Naive thymus-derived CD8-positive, alpha-beta T cell (primary cell): ENCODE measurements at places on chromosomes 11 and 22.

DNA sequence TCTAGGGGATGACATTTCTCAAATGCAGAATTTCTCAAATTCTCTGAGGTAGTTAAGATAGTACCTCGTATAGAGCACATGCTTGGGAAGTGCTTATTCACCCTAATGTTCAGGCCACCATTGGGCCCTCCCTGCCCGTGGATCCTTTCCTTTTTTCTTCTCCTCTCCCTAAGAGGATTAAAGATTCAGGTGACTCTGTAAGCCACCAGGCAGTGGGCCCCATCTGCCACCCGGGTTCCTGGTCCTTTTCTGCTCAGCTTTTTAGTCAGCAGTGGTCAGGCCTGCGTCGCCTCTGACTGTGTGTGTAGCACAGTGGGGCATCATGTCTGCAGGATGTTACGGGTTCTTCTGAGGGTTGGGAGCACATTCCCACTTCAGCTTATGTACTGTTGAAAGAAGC, 7.2 kb downstream of the CEP164 start:
- no peak for DNase-seq

GRCh38 chr11:64449381-64450167, 90.6 kb downstream of the RPS6KA4 start:
- DNase-seq, result peak; percentile 52

- DNase-seq, result no peak
These were observed 18.9 kb upstream of the VWA5A start for GRCh38 chr11:124096364-124096763.

DNA sequence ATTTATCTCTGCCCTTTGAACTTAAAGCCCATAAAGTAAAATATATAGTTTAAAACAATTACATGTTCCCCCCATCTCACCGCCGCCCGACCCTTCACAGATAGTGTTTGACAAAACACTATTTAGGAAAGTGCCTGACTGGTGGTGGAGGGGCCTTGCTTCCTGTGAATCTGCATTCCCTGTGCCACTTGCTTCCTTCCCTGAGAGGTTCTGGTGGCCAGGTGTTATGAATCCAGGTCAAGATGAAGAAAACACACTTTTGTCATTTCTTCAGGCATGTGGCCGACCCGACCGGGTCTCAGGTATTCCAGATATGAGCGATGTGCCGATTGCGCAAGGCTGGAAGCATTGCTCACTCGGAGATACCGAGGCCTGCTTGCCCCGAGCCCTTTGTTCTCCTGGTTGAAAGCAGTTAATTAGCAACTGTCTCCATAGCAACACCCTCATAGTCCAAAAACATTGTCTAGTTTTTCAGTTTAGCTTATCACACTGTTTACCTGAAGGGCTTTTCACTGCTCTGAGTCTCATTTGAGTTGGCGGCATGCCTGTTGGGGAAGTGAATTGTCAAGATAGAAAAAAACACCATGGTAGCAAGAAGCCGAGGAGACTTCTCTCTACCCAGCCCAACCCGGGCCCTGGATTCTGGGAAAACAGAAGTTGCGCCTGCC, 128.3 kb downstream of the TEAD1 start:
- no peak for DNase-seq

DNA sequence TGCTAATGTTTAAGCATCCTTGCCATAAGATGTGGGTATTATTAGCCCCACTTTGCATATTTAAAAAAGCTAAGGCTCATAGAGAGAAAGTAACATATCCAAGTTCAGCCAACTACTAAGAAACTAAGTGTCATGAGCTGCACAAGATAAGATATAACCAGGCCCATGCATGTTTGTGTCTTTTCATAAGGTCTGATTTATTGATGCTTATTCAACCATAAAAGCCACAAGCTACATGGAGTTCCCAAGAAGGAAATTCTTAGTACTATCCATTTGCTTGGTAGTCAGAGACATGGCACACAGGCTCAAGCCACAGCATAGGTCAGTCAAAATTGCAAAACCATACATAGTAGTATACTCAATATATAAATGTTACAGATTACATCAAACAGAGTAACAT, 488.5 kb downstream of the SOX6 start:
- no peak for DNase-seq

GRCh38 chr11:44954051-44954906, 3.6 kb upstream of the TP53I11 start:
- no peak for DNase-seq

DNA sequence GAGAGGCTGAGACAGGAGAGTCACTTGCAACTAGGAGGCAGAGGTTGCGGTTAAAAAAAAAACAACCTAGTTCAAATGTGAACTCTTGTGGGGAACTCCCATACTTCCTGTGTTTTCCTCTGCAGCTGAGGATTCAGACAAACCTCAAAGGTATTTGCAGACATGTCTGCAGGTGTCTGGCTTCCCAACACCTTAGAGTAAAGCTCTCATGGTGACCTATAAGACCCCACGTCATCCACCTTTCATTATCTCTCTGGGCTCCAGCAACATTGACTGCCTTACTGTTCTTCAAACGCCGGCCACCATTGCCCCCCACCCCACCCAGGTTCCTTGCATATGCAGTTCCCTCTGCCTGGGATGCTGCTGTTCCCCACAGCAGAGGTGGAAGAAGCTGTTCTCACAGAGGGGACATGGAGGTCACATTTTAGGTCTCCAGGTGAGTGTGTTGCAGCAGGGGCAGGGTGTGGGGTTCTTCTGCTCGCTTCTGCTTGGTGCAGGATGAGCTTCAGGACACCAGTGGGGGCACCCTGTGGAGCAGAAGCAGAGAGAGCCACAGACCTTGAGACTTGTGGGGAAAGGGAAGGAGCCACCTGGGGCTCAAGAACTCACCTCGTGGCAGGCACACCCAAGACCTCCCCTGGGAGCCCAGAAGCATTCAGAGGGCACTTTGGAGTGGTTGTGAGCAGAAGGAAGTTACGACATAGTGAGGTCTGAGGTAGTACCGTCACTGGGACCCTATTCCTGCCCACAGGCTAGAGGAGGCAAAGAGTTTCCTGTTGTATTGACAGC, 203.2 kb downstream of the CSNK2A3 start:
- peak; percentile 71 for DNase-seq

- no peak for DNase-seq
These were observed 49.4 kb upstream of the RAB1B start for GRCh38 chr11:66218846-66219620.

DNA sequence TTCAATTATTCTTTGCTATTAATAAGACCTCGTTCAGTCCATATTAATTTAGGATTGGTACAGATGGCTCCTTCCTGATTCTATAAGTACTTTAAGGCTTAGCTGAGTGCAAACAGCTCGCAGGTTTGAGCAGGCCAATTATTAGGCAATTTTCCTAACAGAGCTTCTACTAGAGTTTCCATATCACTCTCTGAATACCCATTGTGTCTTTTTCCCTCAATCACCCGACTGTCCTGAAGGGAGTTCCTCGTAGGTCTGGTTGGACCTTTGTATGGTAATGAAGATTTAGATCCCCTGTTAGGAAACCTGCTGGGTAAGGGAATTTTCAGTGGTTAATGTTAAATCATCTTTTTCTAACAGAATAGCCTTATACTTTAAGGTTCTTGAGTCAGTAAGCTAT, 61.1 kb downstream of the ARHGAP42 start:
- no peak for DNase-seq

- DNase-seq, result no peak
These were observed 19.4 kb downstream of the NPAT start for GRCh38 chr11:108203075-108203474.

DNA sequence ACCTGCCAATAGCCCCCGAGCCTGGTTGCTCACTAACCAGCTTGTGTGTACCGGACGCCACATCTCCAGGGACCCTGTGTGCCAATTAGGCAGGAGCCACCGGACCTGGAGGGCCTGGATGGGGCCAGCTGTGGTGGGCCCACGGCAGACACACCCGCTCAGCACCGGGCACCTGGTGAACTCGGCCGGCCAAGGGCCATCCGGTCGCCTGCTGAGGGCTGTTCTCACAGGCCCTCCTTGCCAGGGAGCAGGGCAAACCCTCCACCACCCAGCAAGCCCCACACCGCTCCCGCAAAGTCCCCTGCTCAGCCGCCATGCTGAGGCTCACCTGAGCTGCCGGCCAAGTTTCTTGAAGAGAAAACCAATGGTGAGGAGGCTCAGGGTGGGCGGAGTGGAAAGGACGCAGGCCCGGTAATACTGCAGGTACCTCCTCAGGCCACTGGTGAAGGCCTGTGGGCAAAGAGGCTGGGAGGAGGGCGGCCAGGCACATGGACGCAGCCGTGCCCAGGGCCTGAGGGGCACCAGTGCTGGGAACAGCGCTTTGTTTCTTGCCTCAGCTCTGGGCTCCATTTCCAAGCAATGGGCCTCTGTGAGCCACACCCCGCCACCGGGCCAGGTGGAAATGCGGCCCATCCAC, 17.1 kb downstream of the TUBGCP6 start:
- DNase-seq, result no peak
